Heart right ventricle (tissue), 16 donors: ENCODE measurements at places on chromosomes 4 and X. TPM values are rescaled to one million over a fixed set of nuclear protein-coding genes. Genes with fewer than 3 reads are reported as not detected.

The PPP2R2C gene
- 0.66 TPM for polyA plus RNA-seq

DNA sequence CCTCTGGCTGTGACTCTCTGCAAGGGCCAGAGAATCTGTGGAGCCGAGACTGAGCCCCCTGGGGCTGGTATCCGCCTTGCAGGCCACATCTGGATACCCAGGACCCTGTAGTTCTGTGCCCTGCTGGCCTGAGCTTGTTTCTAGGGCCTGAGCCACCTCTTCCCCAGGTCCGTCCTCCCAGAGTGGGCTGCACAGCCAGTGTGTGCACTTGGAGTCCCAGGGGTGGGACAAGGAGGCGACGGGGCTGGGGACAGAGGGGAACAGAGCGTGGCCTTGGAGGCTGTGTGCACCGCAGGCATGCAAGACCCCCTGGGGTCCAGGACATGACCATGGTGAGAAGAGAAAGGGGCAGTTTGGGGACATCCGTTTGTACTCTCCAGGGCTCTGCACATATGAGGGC lies 105.5 kb downstream of the SORCS2 start:
- no peak for DNase-seq

The WDFY3 gene
- 7.7 TPM for polyA plus RNA-seq

GRCh38 chrX:69503782-69504625 lies at the start of gene NALF2:
Gene NALF2 (plus strand): TSS chrX:69504326. CDS start chrX:69505283, 957 bp downstream.
- DNase-seq: peak; percentile 56

DNA sequence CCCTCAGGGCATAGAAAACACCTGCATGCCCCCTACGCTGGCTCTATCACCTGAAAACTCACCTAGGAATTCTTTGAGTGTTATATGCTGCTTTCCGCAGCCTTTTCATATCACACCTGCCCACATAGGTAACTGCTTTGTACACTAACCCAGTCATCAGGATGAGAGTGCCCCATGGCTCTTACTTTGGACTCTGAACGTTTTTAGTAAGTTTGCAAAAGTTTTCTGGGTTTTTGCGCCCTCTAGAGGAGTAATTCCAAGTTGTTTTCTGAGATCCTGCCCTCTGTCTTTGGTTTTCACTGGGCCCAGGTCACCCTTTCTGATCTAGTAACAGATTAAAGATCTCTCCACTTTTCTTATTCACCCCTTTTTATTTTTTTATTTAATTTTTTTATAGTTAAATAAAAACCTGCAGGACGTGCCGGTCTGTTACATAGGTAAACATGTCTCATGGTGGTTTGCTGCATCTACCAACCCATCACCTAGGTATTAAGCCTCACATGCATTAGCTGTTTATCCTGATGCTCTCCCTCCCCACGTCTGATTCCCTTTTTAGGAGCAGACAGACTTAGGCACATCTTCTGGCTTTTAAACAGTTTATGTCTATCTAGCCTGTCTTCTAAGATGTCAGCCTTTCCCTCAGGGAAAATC lies 139.2 kb downstream of the NWD2 start:
- no peak for DNase-seq

GRCh38 chr4:24988776-24989175 lies 42.0 kb downstream of the LGI2 start:
- no peak for DNase-seq

GRCh38 chr4:188372058-188372457 lies 232.8 kb downstream of the TRIML1 start:
- DNase-seq: no peak

GRCh38 chrX:332916-333610 lies 14.5 kb upstream of the GTPBP6 start:
- no peak for DNase-seq

- DNase-seq: no peak
Measured at GRCh38 chrX:32985544-32985943, 225.8 kb downstream of the DMD start.

The NEXMIF gene
- under 0.01 TPM for polyA plus RNA-seq

DNA sequence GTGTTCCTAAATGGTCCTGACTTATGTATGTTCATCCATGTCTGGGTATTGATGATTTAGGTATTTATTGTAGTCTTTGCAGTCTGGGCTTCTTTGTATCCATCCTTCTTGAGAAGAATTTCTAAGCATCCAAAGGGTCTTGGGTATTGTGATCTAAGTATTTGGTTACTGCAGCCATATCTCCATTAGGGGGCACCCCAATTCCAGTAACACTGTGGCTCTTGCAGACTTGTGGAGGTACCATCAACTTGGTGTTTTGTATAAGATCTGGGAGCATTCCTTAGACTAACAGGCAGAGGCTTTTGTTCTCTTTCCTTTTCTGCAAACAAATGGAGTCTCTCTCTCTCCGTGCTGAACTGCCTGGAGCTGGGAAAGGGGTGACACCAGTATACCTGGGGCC lies 113.7 kb upstream of the NEXMIF start:
- no peak for DNase-seq

The GPRASP2 gene
- polyA plus RNA-seq: 4.0 TPM

DNA sequence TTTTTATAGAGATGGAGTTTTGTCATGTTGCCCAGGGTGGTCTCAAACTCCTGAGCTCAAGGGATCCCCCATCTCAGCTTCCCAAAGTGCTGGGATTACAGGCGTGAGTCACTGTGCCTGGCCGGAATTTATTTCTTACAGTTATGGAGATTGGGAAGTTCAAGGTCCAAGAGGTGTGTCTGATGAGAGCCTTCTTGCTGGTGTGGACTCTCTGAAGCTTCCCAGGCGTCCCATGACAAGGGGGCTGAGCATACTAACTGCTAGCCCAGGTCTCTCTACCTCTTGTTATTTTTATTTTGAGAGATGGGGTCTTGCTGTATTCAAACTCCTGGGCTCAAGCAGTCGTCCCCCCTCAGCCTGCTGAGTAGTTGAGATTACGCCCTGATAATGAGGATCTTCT lies 2.9 kb upstream of the NSD2 start:
- no peak for DNase-seq

GRCh38 chr4:88981556-88981955 lies 75.4 kb downstream of the FAM13A start:
- DNase-seq: no peak

GRCh38 chr4:108991551-108992328 lies 228.9 kb upstream of the ETNPPL start:
- no peak for DNase-seq

- DNase-seq: no peak
Measured at GRCh38 chr4:108097990-108098553, 70.7 kb downstream of the LEF1 start.

The FABP2 gene
- 0.01 TPM for polyA plus RNA-seq

DNA sequence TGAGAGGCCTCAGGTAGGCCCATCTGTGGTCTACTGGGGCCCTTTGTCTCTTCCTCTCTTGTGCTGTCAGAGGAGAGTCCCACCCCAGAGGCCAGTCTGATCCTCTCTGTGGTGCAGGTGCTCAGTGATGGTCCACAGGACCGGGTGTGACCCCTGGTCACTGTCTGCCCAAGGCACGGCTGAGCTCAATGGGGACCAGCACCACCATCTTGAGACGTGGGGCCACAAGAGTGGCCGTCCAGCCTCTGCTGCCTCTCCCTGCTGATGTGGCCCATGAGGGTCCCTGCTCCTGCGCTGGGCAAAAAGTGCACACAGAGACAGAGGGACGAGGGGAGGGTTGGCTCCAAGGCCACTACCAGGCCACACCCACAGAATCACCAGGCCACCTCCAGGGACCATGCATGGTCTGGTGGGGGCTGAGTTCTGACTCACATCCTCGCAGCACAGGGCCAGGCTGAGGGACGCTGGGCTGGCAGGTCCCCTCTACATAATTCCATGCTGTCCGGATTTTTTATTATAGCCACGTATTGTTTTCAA lies 88.3 kb downstream of the FAM53A start:
- peak; percentile 1 for DNase-seq

GRCh38 chrX:47540754-47541538 lies 20.1 kb upstream of the ARAF start:
- DNase-seq: peak; percentile 39

- peak; percentile 51 for DNase-seq
Measured at GRCh38 chr4:14222377-14223029, 595.0 kb upstream of the BOD1L1 start.

- no peak for DNase-seq
Measured at GRCh38 chr4:184395971-184396391, 78.4 kb downstream of the IRF2 start.
